ENCODE measurements at places on chromosomes 1 and 21. TPM values are rescaled to one million over a fixed set of nuclear protein-coding genes. Genes with fewer than 3 reads are reported as not detected.
A peak's percentile ranks its signal among the peaks of the same experiment; 100 is the strongest.

DNA sequence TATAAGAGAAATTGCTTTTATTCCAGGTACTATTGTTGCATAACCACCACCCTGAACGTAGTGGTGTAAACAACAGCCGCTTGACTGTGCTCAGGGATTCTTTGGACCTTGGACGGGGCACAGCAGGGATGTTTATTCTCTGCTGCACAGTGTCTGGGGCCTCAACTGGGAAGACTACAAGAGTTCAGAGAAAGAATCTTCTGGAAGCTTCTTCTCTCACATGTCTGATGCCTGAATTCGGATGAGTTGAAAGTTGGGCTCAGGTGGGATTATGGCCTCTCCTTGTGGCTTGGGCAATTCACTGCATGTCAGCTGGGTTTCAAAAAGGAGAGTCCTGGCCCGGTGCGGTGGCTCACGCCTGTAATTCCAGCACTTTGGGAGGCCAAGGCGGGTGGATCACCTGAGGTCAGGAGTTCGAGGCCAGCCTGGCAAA lies 19.0 kb upstream of the SSBP3 start:
- DNase-seq: no peak

GRCh38 chr1:23224739-23225648 lies 7.7 kb upstream of the HTR1D start:
- DNase-seq: peak; percentile 39

Gene TMPRSS3
- polyA plus RNA-seq: 1.3 TPM

Gene GUCA2B
- not detected for polyA plus RNA-seq

Measured in renal pelvis (tissue), 12 donors.